GF-D8 (cell line): ENCODE measurements at places on chromosomes 5 and 9.

GRCh38 chr9:1208157-1208556 lies 158.0 kb downstream of the DMRT2 start:
- no peak for DNase-seq

- DNase-seq, result no peak
Observed at GRCh38 chr9:110170357-110171257, 37.4 kb downstream of the C9orf152 start.

- DNase-seq, result no peak
Observed at GRCh38 chr9:126650404-126651341, 36.9 kb downstream of the LMX1B start.

DNA sequence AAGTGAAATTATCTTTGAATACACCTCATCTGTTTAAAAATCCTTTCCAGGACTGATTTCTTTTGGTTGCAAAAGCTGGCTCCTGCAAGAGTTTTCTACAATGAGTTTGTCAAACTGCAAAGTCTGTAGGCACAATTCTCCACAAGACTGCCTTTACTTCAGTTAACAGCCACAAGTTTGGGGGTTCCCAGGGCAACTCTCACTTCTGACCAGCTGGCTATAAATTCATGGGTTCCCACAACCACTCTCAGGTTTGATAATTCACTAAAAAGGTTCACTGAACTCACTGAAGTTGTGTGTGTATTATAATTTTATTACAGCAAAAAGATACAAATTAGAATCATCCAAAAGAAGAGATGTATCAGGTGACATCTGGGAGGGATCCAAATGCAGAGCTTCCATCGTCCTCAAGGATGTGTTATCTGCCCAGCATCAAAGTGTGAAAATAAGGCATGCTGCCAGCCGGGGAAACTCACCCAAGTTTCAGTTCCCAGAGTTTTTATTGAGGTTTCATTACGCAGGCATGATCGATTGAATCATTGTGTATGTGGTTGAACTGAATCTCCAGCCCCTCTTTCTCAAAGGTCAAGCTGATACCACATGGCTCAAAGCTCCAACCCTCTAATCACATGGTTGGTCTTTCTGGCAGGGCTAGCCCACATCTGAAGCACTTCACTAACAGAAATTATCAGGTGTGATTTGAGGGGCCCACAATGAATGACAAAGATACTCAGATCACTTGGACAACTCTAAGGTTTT lies 19.0 kb upstream of the PSIP1 start:
- DNase-seq, result no peak

DNA sequence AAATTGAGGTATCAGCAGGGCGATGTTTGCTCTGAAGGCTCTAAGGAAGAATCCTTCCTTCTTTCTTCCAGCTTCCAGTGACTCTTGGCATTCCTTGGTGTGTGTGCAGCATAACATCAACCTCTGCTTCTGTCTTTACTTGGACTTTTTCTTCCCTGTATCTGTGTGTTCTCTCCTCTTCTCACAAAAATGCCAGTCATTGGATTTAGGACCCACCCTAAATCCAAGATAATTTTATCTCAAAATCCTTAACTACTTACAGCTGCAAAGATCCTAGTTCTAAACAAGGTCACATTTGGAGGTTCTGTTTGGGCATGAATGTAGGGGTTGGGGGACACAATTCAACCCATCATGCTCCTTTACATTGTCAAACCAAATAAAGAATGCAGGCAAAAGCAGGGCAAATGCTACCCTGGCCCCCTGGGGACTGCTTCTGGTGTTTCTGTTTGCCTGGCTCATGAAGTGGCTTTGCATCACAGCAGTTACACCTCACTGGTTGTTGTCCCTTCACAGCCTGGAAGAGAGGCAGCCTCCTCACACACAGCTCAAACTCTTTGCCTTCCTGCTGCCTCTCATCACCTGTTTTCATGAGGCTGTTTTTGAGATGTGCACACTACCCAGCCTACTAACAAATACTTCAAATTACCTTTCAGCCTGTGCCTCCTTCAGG lies 64.8 kb upstream of the PLCXD3 start:
- no peak for DNase-seq

DNA sequence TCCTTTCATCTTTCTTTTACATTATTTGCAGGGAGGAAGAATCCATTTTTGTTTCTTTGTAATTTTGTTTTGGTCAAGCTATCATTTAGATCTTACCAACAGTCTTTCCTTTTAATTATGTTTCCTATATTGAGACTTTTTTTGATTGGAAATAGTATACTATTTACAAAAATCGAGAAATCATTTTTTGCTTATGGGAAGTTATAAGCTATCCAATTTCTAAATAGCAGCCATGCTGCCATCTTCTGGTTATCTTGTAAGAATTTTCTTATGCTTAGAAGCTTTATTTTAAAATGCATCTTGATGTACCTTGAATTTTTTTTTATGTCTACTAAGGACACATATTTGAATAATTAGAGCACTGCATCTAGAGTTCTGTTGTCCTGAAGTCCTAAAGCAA lies 821.2 kb downstream of the PTPRD start:
- no peak for DNase-seq

DNA sequence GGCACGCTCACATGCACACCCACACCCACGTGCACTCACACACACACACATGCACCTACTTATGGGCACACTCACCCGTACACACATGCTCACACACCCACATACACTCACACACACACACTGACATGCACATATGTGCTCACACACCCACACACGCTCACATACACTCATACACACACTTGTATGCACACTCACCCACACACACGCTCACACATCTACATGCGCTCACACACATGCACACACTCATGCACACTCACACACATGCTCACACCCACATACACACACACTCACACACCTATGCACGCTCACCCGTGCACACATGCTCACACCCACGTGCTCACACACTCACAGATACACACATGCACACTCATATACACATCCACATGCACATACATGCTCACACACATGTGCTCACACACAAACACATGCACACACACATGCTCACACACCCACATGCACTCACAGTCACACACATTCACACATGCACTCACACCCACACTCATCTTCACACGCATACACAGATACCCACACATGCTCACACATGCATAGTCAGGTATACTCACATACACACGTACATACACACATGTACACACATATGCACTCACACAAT lies 138.3 kb downstream of the OLFM1 start:
- DNase-seq, result no peak

DNA sequence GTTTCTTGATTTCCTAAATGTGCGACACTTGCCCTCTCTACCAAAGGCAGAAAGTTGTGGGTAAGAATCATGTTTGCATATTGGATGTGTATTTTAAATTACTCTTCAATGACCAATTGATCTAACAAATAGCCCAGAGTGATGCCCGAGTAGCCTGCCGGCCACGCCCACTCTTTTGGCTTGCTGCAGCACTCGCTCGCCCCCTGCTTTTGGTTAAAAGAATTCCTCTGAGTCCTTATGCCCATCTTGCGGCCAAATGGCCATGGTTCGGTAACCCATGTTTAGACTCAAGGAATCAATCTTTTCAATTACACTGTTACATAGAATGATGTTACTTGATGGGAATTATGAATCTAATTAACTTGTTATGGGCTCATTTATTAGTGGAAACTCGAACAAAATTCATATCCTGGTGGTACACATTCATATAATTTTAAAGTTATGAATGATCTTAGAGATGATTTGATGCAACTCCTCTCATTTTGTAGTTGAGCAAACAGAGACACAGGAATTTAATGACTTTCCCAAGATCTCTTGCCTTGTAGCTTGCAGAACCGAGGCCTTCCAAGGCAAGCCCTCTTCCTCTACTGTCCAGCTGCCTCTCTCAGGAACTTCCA lies 36.5 kb downstream of the PPIC start:
- no peak for DNase-seq

DNA sequence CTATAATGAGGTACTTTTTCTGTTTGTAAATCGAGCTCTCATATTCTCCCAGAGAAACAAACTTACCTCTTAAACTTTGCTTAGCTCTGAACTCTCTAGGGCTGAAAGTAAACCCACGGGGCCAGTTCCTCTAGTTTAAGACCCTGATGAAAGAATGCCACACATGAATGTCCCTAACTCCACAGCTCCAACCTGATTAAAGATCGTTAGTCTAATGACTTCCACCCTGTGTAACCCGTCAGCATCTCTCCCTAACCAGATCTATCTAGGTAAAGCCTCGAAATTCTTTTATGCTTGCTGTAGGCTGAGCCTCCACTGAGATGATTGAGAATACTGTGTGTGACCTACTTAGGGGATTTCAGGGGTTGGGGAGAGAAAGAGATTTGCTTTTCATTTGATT lies 27.0 kb downstream of the ADRA1B start:
- no peak for DNase-seq

- no peak for DNase-seq
Observed at GRCh38 chr9:86858009-86858408, 89.3 kb downstream of the GAS1 start.
